ENCODE measurements at places on chromosomes 12 and 14. TPM values are rescaled to one million over a fixed set of nuclear protein-coding genes. Genes with fewer than 3 reads are reported as not detected.
A peak's percentile ranks its signal among the peaks of the same experiment; 100 is the strongest.

GRCh38 chr12:93237235-93237915 is 140.3 kb upstream of the NUDT4 start:
- no peak for DNase-seq

- no peak for DNase-seq
Measured at GRCh38 chr12:114691763-114692185, 7.8 kb upstream of the TBX3 start.

- DNase-seq, result no peak
Measured at GRCh38 chr12:94198469-94198868, 50.1 kb downstream of the PLXNC1 start.

- DNase-seq, result no peak
Measured at GRCh38 chr12:275812-276211, 13.2 kb upstream of the SLC6A13 start.

DNA sequence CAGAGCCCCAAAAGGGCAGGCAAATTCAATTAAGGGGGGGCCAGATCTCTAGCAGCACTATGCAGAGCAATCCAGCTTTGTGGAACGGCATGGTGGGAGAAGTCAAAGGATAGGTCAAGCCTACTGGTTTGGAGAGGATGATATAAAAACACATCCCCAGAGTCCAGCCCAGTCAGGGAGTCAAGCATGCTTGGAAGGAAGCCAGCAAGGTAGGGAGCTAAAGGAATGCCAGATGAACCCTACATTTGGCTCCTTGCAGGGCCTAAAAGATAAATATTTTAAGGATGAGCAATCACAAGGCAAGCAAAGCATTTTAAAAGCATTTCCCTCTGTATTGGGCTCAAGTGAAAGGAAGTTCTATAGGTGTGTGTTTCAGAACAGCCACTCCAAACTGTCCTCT is 21.4 kb downstream of the KCTD10 start:
- DNase-seq, result no peak

DNA sequence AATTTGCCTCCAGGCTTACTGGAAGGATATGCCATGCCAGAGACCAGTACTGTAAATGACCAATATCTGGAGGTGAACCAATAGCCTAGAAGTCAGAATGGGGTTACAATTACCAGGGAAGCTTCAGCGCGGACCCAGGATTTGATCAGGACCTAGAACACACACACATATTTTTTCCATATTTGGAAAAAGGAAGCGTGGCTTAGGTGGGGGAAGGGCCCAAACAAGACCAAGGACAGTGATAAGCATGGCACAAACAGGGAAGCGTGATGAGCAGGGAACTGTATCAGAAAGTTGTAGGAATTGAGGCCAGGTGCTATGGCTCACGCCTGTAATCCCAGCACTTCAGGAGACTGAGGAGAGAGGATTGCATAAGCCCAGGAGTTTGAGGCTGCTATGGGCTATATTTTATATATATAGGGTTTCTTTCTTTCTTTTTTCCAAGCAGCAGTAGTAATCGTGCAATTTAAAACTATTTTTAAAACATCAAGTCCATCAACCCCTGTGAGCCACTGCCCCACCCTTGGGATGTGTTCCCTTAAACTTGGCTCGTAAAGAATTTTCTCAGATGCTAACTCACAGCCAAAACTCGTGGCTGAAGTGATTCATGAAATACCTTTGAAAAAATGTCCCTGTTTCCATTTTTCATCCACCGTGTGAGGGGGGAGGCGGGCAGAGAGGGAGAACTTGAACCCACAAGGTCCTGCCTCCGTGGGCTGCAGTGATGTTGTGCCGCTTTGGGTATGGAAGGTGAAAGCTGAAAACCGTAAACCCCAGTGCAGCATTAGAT is 16.7 kb downstream of the HRK start:
- DNase-seq, result peak; percentile 64

DNA sequence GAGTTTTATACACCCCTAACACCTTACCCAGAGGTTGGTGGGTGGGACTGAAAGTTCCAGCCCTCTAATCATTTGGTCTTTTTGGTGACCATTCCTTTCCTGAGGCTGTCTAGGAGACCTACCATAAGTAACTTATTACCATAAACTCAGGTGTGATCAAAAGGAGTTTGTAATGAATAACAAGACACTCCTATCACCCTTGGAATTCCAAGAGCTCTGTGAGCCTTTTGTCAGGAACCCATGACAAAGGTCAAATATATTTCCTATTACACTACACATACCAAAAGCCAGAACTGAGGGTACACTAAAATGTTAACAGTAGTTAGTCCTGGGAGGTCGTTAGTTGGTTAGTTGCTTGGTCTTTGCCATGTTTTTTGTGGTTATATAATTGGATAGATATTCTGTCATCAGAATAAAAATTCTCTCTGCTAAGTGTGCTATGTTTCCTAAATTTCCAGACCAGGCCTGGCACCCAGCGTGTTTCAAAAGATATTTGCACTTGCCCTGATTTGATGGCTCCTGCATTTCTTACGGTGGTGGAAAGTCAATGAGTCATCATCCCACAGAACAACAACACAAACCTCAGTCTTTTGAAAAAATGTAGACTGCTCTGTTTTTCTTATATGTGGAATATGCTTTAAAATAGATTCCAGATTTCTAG is 27.0 kb upstream of the AKAP5 start:
- peak; percentile 75 for DNase-seq

GRCh38 chr12:116876151-116876869 is 4.9 kb downstream of the HRK start:
- DNase-seq, result no peak

DNA sequence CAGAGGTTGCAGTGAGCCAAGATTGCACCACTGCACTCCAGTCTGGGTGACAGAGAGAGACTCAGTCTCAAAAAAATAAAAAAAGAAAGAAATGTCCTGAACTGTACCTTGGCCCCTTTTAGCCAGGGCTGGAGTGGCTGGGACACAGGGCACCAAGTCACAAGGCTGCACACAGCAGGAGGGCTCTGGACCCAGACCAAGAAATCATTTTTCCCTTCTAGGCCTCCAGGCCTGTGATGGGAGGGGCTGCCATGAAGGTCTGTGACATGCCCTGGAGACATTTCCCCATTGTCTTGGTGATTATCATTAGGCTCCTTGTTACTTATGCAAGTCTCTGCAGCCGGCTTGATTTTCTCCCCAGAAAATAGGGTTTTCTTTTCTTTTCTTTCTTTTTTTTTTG is 5.1 kb upstream of the ACOT6 start:
- DNase-seq, result no peak

DNA sequence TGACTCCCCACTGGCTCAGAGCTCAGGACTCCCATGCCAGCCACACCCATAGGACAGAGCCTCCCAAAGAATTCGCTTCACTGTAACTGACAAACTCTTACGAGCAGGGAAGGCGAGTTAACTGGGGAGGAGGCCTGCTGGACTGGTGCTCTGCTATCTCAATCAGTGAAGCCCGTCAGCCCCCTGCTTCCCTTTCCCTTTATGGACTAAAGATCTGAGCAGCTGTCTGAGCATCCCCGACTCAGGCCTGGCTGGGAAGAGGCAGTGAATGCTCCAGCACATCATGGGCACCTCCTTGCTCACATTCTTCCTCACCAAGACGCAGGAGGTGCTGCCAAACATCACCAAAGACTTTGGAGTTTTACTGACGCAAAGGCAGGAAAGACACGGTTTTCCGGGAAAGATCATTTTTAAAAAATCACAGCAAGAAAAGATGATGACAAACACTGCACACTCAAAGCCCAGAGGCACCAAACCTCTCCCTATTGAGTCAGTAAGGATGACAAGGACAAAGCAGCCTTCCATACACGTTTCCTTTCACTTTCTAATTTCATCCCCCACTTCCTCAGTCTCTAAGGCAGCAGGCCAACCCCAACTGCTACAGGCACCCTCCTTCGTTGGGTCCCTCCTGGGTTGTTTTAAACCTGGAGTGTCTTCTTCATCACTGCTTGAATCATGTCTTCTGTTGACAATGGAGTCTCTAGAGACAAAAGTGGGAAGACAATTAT is 45.0 kb upstream of the P2RX7 start:
- no peak for DNase-seq

- DNase-seq, result no peak
Measured at GRCh38 chr12:68292151-68292943, 38.9 kb upstream of the IL22 start.

DNA sequence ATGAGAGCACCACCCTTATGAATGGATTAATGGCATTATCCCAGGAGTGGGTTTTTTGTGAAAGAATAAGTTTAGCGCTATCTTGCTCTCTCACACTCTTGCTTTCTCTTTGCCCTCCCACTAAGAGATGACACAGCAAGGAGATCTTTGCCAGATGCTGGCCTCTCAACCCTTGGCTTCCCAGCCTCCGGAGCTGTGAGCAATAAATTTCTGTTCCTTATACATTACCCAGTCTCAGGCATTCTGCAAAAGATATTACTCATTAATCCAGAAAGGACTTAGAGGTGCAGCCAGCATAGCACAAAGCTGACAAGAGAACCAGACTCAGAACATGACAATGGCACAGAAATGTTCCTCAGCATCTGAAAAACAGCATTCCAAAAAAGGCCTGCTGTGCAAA is 190.6 kb downstream of the ITPR2 start:
- DNase-seq, result no peak

GRCh38 chr14:94470311-94470710 is 5.7 kb downstream of the SERPINA9 start:
- no peak for DNase-seq

- no peak for DNase-seq
Measured at GRCh38 chr12:10307630-10308029, at the start of gene KLRD1. Gene KLRD1 (plus strand): TSS chr12:10307870. CDS start chr12:10308078, 208 bp downstream.

Gene CNOT2
- 62.5 TPM for total RNA-seq

Gene EFS
- 6.2 TPM for total RNA-seq

Gene HELB
- 4.3 TPM for total RNA-seq

Gene KLRK1
- total RNA-seq, result not detected
